Lower lobe of right lung (tissue), 2 donors: ENCODE measurements at places on chromosomes 11 and 22. TPM values are rescaled to one million over a fixed set of nuclear protein-coding genes. Genes with fewer than 3 reads are reported as not detected.

GRCh38 chr11:26851696-26852095 is 129.8 kb upstream of the SLC5A12 start:
- no peaks in the 10 kb centered on the region for H3K36me3 ChIP-seq
- DNase-seq, result no peak
- no peak overlapping the region for H3K4me3 ChIP-seq
- H3K4me1 ChIP-seq, result peaks cover 17% of the 10 kb centered on the region
- no peaks in the 10 kb centered on the region for H3K27me3 ChIP-seq

YPEL4 gene
- total RNA-seq, result 3.1 TPM

OR5D14 gene
- not detected for total RNA-seq

DNA sequence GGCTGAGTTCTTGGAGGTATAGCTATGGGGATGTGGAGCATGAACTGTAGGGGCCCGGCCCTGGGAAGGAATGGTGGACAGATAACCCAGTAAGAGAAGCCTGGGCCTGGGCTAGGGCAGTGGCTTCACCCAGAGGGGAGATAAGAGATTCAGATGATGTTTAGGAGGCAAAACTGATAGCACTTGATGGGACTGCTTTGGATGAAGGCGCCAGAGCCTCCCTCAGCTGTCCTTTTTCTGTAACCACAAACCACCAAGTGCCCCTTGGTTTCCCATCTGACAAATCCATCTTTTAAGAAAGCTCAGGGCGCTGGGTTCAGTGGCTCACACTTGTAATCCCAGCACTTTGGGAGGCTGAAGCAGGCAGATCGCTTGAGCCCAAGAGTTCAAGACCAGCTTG is 23.4 kb downstream of the RELT start:
- H3K4me3 ChIP-seq, result no peak overlapping the region
- H3K36me3 ChIP-seq, result peaks cover 20% of the 10 kb centered on the region
- no peak for DNase-seq
- H3K27me3 ChIP-seq, result no peaks in the 10 kb centered on the region
- peaks cover 14% of the 10 kb centered on the region for H3K4me1 ChIP-seq
